Peyer's patch (tissue), 4 donors: ENCODE measurements at places on chromosomes 1 and 21.
A peak's percentile ranks its signal among the peaks of the same experiment; 100 is the strongest.

DNA sequence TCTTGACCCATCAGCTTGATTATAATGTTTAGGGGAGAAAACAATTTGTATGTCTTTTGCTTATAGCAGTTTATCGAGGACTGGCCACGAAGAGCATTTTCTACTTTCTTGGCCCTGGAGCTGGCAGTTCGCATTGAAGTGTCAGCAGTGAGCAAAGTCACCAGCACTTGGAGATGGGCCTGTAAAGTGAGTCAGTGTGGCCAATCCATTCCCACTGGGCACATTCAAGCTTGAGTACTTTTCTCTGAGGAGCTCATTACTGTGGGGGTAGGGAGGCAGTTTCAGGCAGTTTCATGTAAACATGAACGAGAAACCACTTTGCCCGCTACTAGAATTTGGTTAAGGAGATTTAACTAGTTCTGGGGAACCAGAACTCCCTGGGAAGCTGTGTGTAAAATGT is 164.8 kb downstream of the PRDM2 start:
- no peak for DNase-seq

GRCh38 chr1:217188280-217189237 is 442.3 kb downstream of the GPATCH2 start:
- no peak for DNase-seq

DNA sequence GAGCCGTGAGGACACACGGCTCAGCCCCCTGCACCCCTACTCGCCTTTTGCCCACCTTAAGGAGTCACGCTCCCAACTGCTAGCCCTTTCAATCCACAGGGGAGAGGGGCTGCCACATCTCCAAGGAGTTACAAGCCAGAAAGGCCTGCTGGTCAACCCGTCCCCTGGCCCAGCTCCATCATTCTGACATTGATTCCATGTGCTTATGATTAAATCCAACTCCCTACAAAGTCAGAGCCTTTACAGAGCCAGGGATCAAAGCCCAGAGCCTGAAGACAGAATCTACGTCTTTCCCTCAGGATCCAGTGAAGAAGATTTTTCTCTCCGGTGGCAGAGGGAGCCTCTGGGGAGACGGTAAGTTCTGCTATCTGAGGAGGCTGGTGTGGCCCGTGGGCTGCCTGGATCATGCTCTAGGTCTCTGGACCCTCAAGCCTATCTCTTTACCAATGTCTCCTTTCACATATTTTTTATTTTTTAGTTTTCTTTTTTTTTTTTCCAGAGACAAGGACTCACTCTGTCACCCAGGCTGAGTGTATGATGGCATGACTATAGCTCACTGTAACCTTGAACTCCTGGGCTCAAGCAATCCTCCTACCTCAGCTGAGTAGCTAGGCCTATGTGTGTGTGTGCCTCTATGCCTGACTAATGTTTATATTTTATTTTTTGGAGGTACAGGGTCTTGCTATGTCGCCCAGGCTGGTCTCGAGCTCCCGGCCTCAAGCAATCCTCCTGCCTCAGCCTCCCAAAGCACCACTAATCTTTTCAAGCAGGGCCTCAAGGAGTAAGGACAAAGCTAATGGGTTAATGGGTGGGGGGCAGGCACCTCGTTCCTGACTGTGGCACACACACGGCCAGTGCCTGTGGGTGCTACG is 61.3 kb downstream of the SLC66A1 start:
- no peak for DNase-seq

- no peak for DNase-seq
Measured at GRCh38 chr1:46615735-46616134, 876 bp downstream of the MOB3C start.

DNA sequence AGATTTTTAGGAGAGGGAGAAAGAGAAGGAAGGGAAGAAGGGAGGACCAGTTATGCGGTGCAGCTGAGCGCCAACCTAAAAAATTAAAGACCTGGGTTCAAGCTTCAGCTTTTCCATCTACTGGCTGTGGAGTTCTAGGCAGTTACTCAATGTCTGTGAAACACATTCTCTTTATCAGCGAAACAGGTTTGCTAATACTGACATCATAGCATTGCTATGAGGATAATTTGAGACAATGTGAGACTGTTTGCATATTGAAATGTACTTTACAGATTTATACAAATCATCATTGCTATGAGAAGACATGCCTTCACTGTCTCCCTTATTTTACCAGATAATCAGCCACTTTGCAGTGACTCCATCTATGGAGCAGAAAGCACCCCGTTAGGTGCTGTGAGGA is 222.9 kb upstream of the SGIP1 start:
- DNase-seq, result no peak

GRCh38 chr1:26959722-26960624 is at the start of gene KDF1:
TSS of gene KDF1 (minus strand) at chr1:26960468. CDS start at chr1:26952380, 8,088 bp downstream.
- DNase-seq, result peak; percentile 59

DNA sequence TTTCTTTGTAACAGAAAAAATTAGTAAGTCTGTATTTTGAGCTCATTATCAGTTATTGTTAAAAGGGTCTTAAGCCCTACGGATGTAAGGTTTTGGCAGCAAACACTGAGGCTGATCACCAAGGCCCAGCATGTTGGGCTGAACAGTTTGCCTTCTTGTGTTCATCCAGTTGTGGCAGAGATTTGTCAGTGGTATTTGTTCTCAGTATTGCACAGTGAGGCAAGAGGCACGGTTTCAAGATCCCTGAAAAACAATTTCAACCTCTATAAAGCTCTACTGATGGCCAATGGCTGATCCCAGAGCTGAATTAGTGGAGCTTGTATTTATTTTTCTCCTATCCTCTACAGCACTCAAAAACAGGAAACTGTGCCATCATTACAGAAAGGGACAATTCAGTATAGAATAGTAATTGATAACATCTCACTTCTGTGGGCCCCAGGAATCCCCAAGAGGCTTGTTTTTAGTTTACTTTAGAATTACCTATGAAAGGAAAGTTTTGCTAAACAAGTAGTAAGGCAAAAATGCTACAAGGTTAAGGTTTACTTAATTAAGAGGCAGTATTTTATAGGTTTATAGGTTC is 191.8 kb upstream of the RAB4A start:
- DNase-seq, result no peak

DNA sequence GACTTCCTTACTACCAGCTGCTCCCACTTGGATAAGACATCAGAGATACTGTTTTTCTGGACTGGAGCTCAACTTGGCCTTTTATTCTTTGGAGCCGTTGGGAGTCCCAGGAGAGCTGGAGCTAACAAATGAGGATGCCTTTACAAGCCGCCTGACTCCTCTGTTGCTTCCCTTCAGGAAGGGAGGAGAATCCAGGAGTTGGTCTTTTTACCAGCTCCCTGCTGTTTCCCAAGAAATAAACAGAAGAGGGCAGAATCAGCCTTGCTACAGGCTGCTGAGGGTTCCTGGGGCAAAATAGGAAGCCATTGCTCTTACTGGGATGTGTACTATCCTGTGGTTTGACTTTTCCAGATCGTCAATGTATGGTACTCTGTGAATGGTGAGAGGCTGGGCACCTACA is 1.5 kb downstream of the EIF3I start:
- no peak for DNase-seq

- DNase-seq, result no peak
Measured at GRCh38 chr1:183566026-183566425, 24.2 kb downstream of the NCF2 start.

GRCh38 chr1:63435161-63435560 is 67.7 kb downstream of the ALG6 start:
- no peak for DNase-seq

DNA sequence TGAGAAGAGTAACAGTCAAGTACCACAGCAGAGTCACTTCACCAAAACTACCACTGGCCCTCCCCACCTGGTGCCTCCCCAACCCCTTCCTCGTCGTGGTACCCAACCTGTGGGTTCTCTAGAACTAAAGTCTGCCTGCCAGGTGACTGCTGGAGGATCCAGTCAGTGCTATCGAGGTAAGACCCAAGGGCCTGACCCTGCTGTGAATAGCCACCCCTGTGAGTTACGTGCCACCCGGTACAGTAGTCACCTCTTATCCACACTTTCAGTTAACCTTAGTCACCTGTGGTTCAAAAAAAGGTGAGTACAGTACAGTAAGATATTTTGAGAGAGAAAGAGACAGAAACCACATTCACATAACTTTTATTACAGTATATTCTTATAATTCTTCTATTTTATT is 16.5 kb downstream of the TTF2 start:
- no peak for DNase-seq

- DNase-seq, result no peak
Measured at GRCh38 chr1:108913105-108913948, 36.5 kb downstream of the GPSM2 start.

DNA sequence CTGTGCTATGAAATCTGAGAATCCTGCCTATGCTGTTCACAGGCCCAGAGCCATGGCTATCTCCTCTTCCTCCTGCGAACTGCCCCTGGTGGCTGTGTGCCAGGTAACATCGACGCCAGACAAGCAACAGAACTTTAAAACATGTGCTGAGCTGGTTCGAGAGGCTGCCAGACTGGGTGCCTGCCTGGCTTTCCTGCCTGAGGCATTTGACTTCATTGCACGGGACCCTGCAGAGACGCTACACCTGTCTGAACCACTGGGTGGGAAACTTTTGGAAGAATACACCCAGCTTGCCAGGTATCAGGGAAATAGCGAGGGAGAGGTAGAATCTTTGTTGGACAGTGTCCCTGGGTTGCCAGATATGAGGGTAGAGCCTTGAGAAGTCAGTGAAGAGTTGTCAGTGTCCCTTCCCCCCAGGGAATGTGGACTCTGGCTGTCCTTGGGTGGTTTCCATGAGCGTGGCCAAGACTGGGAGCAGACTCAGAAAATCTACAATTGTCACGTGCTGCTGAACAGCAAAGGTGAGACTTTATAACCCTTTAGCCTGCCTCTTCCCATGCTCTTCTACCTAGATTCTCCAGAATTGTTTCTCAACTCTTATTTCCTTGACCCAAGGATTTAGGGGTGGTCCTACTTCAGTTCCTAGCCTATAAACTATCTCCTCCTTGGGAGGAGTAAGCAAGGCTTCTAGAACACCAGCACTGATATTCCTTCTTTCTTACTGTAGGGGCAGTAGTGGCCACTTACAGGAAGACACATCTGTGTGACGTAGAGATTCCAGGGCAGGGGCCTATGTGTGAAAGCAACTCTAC is 1.4 kb downstream of the NIT1 start:
- DNase-seq, result peak; percentile 70

GRCh38 chr1:15328351-15329103 is 81.2 kb upstream of the EFHD2 start:
- DNase-seq, result no peak

GRCh38 chr1:242017580-242018233 is 18.8 kb upstream of the MAP1LC3C start:
- peak; percentile 64 for DNase-seq

- DNase-seq, result no peak
Measured at GRCh38 chr1:88618331-88618730, 65.7 kb upstream of the PKN2 start.

DNA sequence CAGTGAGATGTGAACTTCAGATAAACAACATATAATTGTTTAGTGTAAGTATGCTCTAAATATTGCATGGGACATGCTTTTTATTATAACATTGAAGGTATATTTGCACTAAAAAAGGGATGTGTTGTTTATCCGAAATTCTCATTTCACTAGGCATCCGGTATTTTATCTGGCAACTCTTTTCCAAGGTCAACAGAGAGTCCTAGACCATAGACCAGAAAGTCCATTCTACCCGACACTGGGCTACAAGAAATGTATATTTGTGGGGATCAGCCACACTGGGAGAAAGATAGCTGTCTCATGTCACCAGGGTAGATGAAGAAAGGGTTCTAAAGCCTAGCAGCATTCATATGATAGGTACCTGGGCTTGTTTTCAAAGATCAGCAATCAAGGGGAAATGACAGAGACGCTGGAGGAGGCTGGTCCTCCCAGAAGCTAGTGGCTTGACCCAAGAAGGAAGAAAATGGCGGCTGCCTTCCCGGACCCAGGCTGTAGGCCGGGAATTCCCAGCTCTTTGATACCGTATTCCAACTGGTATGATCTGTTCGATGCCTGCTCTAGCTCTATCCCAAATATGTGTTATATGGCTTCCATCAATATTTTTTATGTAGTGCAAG is 161.1 kb upstream of the IRF2BP2 start:
- no peak for DNase-seq

- DNase-seq, result peak; percentile 55
Measured at GRCh38 chr1:25198663-25199252, 33.5 kb downstream of the SYF2 start.

DNA sequence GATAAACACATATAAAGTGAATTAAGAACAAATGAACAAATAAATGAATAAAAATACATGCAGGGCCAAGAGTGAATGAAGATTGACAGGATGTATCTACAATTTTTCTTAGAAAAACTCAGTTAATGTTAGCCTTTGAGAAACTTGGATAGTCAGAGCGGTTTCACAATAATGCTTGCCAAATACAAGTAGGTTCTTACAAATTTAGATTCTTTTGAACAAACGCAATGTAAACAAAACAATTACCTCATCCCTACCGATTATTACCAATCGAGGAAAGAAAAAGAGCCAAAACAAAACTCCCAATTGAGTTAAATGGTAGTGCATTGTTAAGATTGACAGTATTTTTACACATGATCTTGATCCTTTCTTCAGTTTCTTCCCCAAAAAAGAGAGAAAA is 176.9 kb upstream of the DEPDC1 start:
- no peak for DNase-seq

DNA sequence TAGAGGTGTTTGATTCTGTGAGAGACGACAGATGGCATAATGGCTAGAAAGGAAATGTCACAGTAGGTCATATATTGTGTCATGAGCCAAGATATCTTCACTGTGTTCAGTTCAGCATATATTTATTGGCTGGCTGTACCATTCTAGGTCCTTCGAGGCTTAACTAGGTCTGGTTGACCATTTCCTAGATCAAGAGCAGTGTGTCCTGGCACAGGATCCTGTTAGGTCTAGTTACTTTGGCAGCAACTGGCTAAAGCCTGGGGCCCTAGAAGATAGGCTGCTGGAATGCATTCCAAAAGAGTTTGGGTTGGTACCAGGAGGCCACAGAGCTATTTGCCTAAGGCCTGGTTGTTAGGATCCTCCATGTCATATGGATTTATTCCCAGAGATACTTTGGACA is 20.9 kb downstream of the ZBTB40 start:
- no peak for DNase-seq
